ENCODE measurements at places on chromosomes 12 and 14.

DNA sequence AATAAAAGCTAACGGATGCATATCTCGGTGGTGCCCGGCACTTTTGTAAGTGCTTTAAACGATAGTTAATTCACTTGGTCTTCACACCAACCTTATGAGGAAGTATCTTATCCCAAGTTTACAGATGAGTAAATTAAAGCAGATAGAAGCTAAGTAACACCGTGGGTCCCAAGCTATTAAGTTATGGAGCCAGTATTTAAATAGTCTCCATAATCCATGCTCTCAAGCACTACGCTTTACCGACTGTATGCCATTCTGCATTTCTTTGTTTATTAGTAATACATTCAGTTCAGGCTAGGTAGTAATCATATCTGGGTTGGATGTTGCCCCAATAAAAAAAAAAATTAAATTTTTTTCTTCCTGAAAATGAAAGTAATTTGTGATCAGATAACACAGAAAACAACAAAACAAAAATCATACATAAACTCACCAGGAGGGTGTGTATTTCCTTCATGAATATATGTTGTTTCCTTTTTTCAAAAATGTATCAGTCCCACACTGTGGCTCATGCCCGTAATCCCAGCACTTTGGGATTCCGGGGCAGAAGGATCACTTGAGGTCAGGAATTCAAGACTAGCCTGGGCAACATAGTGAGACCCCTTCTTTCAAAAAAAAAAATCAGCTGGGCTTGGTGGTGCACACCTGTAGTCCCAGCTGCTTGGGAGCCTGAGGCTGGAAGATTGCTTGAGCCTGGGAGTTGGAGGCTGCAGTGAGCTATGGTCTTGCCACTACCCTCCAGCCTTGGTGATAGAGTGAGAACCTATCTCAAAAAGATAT is 1.4 kb upstream of the M6PR start:
- no peak for DNase-seq

GRCh38 chr14:33682760-33683159 is 268.1 kb downstream of the EGLN3 start:
- no peak for DNase-seq

DNA sequence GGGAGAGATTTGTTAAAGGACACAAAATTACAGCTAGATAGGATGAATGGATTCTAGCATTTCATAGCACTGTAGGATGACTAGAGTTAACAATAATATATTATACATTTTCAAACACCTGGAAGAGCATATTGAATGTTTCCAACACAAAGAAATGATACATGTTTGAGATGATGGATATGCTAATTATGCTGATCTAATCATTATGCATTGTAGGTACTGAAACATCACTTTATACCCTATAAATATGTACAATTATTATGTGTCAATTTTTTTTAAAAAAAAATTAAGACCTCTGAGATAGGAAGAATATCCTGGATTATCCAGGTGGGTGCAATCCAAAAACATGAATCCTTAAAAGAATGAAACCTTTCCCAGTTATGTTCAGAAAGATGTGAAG is 100.3 kb upstream of the CPNE8 start:
- no peak for DNase-seq

GRCh38 chr12:92176646-92177045 is 31.0 kb upstream of the BTG1 start:
- no peak for DNase-seq

DNA sequence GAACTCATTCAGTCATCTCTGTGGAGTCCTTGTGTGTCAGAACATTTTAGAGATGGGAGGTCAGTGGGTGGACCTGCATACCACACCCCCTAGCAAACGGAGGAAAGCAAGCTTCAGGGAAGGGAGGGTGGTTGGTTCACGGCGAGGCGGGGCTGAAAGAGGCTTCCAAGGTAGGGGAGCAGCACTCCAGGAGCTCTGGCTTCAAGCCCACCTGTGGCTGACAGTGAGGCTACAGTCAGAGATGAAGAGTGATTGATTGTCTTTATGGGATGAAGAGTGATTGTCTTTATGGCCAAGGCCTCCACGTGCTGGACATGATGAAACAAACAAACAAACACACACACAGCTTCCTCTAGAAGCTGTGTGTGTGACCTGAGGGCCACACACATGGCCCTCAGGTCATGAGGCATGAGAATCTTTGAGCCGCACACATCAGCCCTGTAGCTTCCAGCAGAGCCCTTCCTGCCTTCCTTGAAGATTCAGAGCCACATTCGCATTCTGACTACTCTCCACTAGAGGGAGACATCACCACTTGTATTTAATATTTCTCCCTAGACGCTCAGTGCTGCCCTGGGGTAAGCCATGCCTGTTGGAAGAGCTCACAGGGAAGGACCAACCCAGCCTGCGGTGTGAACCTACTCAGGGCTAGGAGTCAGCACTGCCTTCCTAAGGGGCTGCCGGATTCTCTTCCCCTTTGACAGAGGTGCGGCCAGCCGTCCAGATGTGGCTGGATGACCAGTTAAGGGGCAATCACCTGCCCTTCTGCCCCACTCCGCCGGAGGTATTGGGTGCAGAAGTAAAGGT is 54.4 kb upstream of the KCNA1 start:
- peak; percentile 57 for DNase-seq

GRCh38 chr12:3755898-3756297 is 3.0 kb upstream of the CRACR2A start:
- no peak for DNase-seq

- DNase-seq: no peak
Observed at GRCh38 chr12:25645427-25645826, 92.3 kb upstream of the LMNTD1 start.

- DNase-seq: no peak
Observed at GRCh38 chr14:105468621-105469241, 5.9 kb upstream of the CRIP2 start.

All from NCI-H187 treated with DMSO at 0.1 percent for 48 hours (cell line).